ENCODE measurements at places on chromosomes 7 and 10. TPM values are rescaled to one million over a fixed set of nuclear protein-coding genes. Genes with fewer than 3 reads are reported as not detected.

DNA sequence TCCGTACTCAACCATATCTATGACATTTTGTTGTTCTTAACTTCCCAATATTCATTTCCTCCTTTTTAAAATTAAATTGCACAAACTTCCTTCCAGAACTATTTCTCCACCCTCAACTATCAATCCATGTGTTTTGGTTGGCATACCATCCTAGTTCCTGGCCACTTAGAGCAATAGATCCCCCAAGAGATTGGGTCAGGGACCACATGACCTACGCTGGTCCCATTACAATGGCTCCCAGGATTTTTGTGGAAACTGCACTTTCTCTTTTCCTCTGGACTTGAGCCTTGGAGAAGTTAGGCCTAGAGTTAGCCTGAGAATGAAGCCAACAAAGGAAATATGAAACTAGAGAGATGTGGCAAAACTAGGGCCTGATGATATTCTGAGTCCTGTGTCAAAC, 55.7 kb upstream of the CASD1 start:
- DNase-seq = no peak

DNA sequence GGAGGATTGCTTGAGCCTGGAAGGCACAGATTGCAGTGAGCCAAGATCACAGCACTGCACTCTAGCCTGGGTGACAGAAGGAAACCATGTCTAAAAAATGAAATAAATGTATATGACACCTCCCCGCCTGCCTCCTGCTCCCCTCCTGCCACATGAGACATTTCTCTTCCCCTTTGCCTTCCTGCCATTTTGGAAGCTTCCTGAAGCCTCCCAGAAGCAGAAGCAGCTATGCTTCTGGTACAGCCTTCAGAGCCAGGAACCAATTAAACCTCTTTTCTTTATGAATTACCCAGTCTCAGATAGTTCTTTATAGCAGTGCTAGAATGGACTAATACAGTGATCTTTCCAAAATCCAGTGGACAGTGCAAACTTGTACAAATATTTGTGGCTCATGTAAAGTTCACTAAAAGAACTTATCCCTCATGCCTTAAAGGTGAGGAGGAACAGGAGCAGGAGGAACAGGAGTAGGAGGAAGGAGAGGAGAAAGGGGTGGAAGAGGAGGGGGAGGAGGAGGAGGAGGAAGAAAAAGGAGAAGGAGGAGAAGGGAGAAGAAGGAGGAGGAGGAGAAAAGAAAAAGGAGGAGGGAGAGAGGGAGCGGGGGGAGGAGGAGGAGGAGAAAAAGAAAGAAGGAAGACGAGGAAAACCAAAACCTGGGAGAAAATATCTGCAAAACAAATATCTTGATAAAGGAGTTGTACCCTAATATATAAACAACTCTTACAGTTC, 2.8 kb upstream of the ABI1 start:
- no peak for DNase-seq

GRCh38 chr7:14115701-14116100, 126.2 kb upstream of the ETV1 start:
- DNase-seq = no peak

- DNase-seq = no peak
Measured at GRCh38 chr7:106522696-106523095, 138.3 kb downstream of the CCDC71L start.

GRCh38 chr7:44647981-44648714, 41.7 kb downstream of the OGDH start:
- DNase-seq = no peak

Gene CFAP43
- not detected for total RNA-seq

Gene PTF1A
- total RNA-seq = not detected

DNA sequence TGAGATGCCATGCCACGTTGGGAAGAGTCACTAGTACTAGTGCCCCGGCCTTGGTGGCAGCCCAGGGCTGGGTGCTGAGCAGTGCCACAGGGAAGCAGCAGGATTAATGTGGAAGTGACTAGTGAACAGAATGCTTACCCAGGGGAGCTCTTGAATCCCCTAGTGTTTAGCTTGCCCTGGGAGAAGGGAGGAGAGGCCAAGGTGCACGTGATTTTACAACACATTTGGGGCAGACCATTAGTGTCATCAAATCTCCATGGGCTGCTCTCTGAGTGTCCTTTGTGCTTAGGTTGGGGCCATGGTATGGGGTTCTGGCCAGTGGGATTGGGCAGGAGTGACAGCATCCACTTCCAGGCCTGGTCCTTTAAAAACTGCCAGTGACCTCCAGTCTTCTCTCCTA, 37.5 kb downstream of the ARHGAP22 start:
- no peak for DNase-seq

Gene CPXM2
- total RNA-seq = not detected

DNA sequence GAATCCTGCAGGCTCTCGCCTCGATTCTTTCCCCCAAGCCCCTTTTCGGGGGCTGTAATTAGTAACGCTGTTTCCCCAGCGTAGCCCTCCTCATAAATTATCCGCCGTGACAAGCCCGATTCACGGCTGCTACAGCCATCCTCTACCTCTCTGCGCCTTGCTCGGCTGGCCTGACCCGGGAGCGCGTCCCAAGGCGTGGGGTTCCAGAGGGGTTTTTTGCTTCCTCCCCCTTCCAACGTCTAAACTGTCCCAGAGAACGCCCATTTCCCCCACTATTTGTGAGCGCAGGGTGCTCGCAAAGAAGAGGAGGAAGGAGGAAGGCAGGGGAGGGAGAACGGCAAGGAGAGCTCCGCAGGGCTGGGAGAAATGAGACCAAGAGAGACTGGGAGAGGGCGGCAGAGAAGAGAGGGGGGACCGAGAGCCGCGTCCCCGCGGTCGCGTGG, 880 bp downstream of the HOXA5 start:
- DNase-seq = no peak

Gene GNG11
- not detected for total RNA-seq

Gene C10orf143
- total RNA-seq = 3.3 TPM

Gene JCAD
- 0.14 TPM for total RNA-seq

- no peak for DNase-seq
Measured at GRCh38 chr7:158991824-158992621, 135.7 kb downstream of the DYNC2I1 start.

DNA sequence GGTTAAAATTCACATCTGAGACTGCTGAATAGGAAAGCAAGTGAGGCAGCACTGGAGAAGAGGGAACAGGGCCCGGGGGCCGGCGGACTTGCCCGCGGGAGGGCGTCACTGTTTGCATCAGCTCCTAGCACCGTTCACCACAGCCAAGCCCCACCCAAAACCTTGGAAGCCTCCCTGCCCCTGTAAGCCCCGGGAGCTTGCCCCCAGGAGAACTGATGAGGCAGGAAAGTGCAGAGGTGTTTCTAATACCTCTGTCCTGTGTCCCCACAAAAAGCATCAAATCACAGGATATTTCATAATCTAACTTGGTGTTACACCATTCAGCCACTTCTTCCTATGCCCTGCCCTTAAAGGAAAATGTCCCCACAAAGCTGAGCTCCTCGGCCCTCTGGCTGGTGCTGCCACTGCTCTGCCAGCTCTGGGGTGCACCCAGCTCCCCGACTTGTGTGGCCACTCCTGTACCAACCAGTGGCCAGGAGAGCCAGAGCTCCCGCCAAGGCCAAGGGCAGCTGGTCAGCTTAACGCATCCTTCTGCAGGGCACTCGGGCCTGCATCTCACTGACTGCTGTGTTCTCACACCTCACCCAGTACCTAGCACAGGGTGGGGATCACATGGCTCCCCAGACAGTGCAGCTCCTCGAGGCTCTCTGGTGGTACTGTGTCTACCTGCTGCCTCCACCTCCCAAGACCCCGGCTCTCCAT, 47.3 kb upstream of the CNPY1 start:
- DNase-seq = no peak

DNA sequence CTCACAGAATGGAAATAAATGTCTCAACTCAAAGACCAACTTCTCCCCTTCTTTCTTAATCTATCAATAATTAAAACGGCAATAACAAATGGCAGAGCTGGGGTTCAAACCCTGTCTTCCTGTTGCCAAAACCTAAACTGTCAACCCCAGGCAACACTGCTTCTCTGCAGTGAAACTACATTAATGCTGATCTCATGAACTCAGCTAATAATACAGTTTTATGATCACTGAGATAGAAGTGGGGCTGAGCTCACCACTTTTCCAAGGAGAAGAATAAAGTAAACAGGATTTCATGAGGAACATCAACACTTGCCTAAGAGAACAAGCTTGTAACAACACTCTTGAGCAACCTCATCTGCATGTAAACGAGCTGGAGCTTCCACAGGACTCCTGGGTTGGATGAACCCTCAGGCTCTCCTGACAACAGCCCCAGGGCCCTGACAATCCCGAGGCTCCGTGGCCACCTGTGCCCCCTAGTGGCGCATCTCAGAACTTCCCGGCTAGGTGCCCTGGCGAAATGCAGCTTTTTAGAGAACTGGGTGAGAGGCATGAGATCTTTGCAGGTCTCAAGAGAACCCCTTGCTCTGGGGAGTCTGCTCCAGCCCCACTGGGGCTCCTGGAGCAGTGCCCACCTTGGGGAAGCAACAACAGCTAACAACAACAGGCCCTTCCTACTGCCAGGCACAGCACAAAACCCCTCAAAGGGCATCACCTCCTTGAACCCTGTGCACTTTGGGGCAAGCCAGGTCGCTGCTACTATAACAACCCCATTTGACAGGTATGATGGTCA, 169.3 kb downstream of the SH3PXD2A start:
- peak; percentile 76 for DNase-seq

Gene NANOS1
- total RNA-seq = 0.16 TPM

DNA sequence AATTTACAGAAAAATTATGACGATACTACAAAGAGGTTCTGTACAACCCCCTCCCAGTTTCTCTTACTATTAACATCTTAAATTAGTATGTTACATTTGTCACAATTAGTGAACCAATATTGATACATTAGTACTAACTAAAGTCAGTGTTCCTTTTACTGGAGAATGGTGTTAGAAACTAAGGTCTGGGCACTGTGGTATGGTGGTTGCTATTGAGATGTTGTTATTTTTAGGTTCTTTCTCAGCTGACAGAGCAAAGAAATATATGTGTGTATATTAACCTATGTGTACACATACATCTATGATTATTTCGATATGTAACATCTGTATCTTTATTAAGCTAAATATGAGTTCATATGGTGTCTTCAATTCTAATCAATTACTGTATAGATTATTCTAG, 11.7 kb upstream of the CFTR start:
- DNase-seq = no peak

- DNase-seq = no peak
Measured at GRCh38 chr7:150569245-150569955, 2.2 kb downstream of the GIMAP4 start.

Gene SUN3
- total RNA-seq = not detected

- no peak for DNase-seq
Measured at GRCh38 chr10:31830887-31831286, 97.7 kb downstream of the ARHGAP12 start.

DNA sequence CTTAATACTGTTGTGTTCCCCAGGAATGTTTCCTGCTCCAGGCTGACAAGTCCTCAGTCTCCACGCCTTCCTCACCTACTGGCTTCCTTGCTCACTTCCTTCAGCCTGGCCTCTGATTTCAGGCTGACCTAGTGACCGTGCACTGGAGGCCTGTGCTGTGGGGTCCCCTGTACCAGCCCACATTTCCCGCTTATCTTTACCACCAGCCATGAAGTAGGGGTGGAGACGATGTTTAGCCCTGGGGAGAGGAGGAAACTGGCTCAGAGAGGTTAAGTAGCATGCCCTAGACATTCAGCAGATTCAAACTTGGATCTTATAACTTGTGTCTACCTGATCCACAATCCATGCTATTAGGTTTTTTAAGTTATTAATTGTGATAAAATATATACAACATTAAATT, 4.8 kb upstream of the ZNF488 start:
- no peak for DNase-seq

- no peak for DNase-seq
Measured at GRCh38 chr10:96053985-96054384, 10.6 kb downstream of the CCNJ start.

DNA sequence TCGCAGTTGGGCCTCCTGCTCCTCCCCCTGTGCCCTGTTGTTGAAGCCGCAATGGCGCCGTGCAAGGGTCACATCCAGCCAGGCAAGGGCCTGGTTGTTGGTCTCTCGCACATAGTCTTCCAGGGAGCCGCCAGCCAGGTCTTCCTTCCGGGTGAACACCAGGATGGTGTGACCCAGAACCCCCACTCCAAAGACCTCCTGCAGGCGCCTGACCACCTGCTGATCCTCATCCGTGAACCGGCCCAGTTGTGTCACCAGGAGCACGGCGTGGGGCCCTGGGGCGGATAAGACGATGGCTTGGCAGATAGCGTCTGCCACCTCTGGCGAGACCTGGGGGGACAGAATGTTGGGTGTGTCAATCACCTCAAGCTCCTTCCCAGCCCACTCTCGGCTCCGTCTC, 4.2 kb downstream of the GIMAP6 start:
- no peak for DNase-seq

- DNase-seq = no peak
Measured at GRCh38 chr10:33698033-33698432, 363.6 kb upstream of the NRP1 start.

Gene CRHR2
- total RNA-seq = not detected

GRCh38 chr7:95104739-95105138, 197.3 kb downstream of the PPP1R9A start:
- no peak for DNase-seq

- DNase-seq = no peak
Measured at GRCh38 chr10:482051-482501, 207.4 kb downstream of the DIP2C start.

DNA sequence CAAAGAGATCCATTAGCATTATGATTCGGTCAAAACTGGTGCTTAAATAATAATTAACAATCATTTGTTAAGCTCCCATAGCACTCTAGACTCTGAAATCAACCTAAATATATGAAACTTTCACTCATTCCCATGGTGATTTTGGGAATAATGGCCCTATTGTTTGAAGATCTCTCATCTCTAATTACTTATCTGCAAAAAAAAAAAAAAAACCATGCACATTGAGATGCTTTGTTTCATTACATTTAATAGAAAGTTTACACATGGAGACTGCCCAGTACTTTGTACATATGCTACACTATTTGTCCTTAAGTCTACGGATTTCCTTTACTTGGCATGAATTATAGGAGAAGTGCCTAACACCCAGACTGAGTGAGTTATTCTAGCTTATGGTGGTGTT, 280.6 kb upstream of the MEOX2 start:
- DNase-seq = no peak

DNA sequence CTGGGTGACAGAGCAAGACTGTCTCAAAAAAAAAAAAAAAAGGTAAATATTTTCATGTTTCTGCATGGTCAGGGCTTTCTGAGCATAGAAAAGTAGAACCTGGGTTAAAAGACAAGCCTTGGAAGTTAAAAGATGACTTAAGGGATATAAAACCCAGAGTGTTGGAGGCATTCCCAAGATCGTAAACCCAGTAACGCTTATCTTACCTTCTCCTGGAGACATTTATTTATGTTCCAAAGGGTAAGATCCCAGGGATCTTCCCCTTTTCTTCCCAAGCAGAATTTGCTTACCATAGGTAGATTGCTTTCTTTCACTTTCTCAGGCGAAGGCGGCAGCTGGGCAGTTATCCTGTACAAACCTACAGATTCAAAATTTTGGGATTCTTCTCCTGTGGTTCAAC, 22.2 kb downstream of the SUGCT start:
- DNase-seq = no peak

- no peak for DNase-seq
Measured at GRCh38 chr7:134885967-134886352, 100.3 kb upstream of the AGBL3 start.

Measured in activated naive CD8-positive, alpha-beta T cell treated with anti-CD3 and anti-CD28 coated beads for 36 hours (primary cell).